ENCODE measurements at places on chromosomes 5 and 9. TPM values are rescaled to one million over a fixed set of nuclear protein-coding genes. Genes with fewer than 3 reads are reported as not detected.

Gene TAF11L13
- not detected for total RNA-seq

GRCh38 chr5:766666-767431, 17.7 kb downstream of the ZDHHC11B start:
- no peak for DNase-seq

DNA sequence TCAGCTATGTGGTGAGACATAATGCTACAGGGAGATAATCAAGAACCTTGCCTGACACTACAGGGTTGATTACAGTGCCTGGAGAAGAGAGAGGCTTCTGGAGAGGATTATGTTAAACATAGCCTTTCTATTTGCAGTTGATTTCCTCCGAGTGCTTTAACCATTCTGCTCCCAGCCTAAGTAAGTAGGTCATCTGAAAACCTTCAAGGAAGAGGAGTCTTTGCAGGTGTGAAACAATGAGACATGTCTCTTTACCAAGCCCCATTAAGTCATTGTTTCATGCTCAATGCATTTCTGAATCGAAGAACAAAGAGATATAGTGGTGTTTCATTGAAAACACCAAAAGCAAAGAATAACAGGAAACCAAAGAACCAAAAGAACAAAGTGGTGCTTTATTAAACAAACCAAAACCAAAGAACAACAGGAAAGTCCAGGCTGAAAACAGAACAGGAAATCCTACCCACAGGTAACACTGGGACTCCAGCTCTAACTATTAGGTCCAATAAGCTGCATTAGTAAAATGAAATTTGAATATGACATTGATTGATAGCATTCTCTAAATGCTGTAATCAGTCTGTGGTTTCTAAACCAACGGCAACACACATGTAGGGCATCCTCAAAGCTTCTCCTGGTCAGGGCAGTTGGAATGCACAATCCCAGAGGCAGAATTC, 113.3 kb upstream of the SPATA31D4 start:
- DNase-seq, result no peak

Gene ZNF883
- 5.7 TPM for total RNA-seq

DNA sequence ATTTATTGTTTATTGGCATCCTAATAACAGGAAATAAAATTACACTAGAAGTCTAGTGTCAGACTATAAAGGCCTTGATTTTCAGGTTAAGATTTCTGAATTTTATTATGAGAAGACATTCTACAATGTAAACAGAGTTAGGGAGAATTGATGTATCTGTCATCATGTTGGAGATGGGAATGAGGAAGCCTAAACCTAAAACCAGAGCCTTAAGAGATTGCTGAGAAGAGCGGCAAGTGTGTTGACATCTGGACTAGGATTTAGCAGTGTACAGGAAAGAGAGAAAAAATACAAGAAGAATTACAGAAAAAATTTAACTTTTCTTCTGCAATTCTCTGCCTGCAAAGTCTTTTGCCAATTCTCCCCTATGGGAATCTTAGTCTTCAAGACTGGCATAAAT, 525.5 kb downstream of the NR2F1-AS1 start:
- no peak for DNase-seq

Gene KLHL9
- 11.2 TPM for total RNA-seq

GRCh38 chr5:139394123-139394653, 716 bp downstream of the PROB1 start:
- peak; percentile 65 for DNase-seq

DNA sequence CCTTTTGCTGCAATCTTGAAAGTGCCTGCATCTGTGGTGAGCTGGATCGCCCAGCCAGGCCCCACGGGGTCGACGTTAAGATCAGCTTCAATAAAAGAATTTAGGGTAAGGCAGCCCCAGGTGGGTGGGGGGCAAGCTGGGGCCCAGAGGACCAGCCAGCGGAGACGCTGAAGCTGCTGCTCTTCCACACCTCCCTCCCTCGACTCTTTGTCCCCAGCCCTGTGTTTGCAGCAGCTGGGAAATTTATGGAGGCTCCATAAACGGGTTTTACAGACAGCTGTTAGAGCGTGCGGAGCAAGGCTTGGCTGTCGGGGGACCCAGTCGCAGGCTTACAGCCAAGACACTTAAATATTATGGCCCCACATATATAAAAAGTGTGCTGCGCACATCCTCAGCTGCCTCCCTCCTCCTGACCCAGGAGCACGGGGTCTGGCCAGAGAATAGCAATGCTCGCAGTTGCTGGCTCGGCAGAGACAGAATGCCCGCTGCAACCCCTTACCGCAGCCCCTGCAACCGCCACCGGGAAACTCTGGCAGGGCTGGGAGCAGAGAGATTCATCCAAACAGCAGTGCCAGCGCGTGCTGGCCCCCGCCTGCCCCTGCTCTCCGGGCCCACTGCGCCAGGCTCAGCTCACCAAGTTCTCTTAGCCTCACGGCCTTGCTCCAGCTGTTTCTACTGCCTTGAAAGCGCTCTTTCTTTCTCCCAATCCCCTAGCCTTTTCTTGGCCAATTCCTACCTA, 28.4 kb upstream of the MVB12B start:
- DNase-seq, result no peak

Gene POC5
- 2.3 TPM for total RNA-seq

Gene LECT2
- total RNA-seq, result not detected

Gene SLC25A2
- total RNA-seq, result 0.16 TPM

- no peak for DNase-seq
Observed at GRCh38 chr5:170486371-170486770, 17.4 kb upstream of the KCNIP1 start.

DNA sequence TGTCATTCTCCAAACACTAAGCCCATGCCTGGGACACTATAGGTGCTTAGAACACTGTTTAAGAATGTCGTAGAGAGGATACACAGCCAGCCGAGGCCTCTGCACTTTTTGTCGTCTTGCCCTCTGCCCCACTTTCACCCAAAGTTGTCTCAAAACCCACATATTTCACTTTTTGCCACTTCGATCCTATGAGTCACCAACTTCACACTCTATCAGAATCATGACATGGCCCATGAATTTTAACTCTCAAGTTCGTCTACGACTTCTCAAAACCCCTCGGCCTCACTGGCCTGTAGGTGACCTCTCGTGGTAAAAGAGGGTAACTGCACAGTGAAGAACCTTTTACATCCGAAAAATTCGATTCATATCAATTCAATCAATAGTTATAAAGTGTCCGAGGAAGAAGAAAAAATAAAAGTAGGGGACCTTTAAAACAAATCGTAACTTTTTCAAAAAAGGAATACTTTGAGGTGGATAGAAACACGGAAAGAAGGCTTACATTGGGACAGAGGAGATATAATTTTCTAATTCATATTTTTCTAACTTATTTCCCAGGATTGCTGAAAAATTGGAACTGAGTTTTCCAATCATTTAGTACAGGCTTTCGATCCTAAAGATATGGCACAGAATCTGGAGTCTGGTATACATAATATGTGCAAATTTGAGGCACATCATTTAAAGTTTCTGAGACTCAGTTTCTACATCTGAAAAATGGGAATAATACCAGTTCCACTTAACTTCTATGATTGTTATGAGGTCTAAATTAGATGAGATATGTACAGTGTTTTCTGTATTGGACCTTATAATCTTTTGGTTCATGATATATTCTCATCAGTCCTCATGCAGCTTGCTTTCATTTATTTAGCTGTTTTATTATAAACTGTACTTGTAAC, 122.6 kb downstream of the APBA1 start:
- no peak for DNase-seq

DNA sequence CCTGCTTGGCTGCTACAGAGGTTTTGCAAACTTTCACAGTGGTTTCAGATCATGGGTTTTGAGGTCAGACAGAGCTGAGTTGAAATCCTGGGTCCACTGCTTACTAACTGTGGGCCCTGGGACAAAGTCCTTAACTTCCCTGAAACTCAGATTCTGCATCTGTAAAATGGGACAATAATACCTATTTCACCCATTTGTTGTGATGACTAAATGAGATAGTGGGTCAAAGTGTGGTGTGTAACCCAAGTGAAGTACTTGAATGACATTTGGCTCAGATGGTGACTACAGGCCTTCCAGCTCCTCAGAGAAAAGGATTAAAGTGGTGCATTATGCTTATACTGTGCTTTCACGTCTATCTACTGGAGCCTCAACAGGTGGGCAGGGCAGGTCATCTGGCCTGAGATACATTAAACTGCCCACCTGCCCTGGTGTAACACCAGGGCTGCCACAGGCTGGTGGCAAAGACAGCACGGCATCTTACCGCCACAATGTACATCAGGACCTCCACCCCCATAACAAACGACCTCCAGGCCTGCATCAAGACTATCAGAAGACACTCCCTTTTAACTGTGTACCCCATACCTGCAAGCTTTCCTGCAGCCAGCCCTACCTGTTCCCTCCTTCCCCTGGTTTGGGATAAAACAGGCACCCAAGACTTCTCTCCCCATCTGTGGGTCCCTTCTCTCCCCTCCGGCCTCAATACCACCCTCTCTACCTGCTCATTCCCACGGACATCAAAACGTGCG, 846 bp upstream of the TRAF1 start:
- no peak for DNase-seq

GRCh38 chr5:148748702-148749392, 77.6 kb upstream of the ADRB2 start:
- no peak for DNase-seq

DNA sequence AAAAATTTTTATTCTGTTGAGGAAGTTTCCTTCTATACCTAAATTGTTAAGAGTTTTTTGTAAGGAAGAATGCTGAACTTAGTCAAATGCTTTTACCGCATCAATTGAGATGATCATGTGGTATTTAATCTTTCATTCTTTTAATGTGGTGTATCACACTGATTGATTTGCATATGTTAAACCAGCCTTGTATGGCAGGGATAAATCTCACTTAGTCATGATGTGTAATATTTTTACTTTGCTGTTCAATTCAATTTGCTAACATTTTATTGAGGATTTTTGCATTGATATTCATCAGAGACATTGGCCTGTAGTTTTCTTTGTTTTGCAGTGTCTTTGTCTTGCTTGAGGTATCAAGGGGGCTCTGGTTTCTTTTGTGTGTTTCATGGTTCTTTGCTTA, 125.3 kb upstream of the MEF2C start:
- no peak for DNase-seq

- no peak for DNase-seq
Observed at GRCh38 chr9:26677965-26678706, 214.5 kb downstream of the CAAP1 start.

Gene PDE6A
- 0.08 TPM for total RNA-seq

- DNase-seq, result no peak
Observed at GRCh38 chr9:108884701-108885100, 22.6 kb downstream of the ACTL7A start.

GRCh38 chr5:171720086-171720485, 65.5 kb upstream of the SMIM23 start:
- DNase-seq, result no peak

Gene BAAT
- total RNA-seq, result 0.08 TPM

DNA sequence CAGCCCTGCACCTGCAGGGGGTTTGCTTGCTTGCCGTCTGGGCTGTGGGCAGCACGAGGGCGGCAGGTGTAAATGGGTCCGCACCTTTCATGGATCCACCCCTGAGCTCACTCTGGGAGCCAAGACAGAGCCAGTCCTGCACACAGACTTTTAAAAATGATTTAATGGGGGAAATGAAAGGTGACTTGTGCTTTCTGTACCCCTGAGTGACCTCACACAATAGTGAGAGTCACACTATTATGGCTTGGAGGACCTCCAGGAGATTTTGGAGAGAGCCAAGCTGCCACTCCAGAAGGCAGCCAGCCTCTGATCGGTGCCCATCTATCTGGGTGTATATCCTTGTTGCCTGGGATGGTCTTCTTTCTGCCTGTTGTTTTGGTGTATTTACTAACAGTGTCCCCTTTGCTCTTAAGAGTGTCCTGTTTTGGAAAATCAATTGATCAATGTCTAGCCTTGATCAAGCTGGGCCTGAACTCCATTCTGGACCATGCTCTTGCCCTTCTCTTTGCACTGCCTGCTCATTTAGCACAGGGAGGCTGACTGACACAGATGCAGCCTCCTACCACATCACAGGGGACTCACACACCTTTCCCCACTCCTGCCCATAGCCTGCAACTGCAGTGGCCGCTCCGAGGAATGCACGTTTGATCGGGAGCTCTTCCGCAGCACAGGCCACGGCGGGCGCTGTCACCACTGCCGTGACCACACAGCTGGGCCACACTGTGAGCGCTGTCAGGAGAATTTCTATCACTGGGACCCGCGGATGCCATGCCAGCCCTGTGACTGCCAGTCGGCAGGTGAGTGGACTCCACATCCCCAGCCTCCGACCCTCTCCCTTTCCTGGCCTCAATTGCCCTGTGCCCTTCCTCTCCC, 29.5 kb downstream of the LAMC3 start:
- DNase-seq, result no peak

DNA sequence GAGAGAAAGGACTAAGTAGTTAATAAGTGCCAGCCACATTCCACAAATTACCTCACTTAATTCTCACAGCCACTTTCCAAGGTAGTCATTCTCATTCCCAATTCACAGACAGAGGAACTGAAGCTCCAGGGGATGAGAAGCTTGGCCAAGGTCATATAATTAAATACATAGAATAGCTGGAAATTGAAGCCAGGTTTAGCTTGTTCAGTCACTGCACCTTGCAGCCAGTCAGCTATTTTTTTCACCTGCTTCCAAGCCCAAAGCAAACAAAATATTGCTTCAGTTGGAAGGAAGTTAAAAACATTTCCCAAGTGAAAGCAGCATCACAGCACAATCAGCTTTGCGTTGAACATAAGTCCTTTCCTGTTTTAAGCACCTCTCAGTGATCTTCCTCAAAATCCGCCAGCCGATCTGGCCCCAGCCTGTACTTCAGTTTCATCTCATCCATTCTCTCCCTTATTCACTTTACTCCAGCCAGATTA, 4.8 kb downstream of the ALDH1A1 start:
- no peak for DNase-seq

GRCh38 chr9:112097712-112098688, 77.1 kb downstream of the SUSD1 start:
- peak; percentile 54 for DNase-seq

Gene UBE2B
- 236 TPM for total RNA-seq

Gene BARHL1
- total RNA-seq, result not detected

Gene CSF1R
- total RNA-seq, result 19.5 TPM

GRCh38 chr9:33510262-33511183, 13.5 kb upstream of the ANKRD18B start:
- peak; percentile 82 for DNase-seq

- no peak for DNase-seq
Observed at GRCh38 chr9:121651008-121651294, 483 bp upstream of the DAB2IP start.

DNA sequence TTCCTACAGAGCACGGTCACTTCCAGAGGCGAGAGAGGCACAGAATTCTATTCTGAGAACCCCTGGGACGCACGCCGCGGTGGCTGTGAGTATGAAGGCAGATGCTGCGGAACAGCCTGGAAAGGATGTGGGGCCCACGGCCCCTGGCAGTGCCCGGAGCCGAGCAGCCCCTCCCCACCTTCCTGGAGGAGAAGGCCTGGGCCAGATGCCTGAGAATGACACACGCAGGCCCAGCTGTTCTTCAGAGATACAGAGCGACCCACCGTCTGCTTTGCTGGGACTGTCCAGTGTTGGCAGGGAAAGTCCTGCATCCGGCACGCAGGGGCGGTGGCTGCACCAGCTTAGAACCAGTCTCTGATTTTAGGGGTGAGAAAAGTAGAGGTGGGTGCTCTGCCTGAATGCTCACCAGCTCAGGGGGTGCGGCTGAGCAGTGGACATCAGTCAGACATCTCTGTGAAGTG, 116.7 kb upstream of the LPCAT1 start:
- no peak for DNase-seq

Data from Right ventricle myocardium superior (tissue), 1 donor.